ENCODE measurements at places on chromosomes 1 and 21.

DNA sequence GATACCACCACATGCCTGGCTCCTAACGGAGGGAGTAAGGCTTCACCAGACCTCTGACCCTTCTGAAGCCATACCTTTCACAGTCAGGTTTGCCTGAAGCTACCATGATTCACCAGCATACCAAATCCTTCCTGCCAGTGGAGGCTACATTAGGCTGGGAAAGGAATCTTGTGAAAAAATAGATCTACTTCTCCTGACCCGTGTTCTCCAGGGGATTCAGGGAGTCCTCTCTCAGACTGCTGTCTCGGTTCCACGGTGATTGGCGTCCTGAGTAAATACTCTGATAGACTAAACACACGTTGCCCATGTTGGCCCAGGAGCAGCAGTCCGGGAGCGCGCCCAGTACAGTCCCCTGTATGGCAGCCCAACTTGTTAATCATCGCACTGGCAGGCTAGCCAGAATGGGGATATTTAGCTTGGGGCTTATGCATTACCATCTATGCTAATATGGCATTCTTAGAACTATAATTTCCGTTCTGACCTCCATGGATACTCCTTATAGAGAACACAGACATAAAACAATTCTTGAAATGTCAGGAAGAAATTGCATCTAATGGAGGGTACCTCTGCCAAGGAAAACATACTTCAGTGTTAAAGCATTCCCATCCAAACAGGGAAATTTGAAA, 173.2 kb downstream of the ROR1 start:
- DNase-seq, result no peak

- DNase-seq, result no peak
Observed at GRCh38 chr1:225660544-225660946, 7.6 kb upstream of the ENAH start.

- DNase-seq, result no peak
Observed at GRCh38 chr1:59696421-59697115, 118.2 kb upstream of the HOOK1 start.

GRCh38 chr1:95407131-95407885, 173.3 kb downstream of the RWDD3 start:
- no peak for DNase-seq

DNA sequence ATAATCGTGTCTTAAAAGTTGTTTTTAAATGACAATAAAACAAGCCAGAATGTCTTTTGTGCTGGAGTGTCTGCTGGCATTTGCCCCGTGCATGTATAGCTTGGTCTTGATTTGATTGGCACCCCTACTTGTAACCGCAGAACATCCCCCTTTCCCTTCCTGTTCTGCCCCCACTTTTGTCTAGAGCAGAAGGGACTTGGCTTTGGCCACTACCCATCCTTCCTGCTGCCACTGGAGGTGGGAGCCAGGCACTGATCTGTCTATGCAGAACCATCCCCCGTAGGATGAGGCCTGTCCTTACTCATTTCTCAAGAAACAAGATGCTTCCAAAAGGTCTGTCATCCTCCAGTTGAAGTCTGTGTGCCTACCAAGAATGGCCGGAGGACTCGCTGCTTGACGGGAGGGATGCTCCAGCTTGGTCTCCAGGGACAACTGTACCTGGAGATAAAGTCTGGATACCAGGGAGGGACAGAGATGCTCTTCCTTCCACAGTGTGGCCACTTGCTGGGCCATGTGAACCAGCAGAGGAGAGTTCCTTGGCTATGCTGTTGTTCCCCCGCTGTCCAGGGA, 1.1 kb upstream of the SLC27A3 start:
- DNase-seq, result no peak

GRCh38 chr1:154407198-154408091, 2.3 kb downstream of the IL6R start:
- no peak for DNase-seq

DNA sequence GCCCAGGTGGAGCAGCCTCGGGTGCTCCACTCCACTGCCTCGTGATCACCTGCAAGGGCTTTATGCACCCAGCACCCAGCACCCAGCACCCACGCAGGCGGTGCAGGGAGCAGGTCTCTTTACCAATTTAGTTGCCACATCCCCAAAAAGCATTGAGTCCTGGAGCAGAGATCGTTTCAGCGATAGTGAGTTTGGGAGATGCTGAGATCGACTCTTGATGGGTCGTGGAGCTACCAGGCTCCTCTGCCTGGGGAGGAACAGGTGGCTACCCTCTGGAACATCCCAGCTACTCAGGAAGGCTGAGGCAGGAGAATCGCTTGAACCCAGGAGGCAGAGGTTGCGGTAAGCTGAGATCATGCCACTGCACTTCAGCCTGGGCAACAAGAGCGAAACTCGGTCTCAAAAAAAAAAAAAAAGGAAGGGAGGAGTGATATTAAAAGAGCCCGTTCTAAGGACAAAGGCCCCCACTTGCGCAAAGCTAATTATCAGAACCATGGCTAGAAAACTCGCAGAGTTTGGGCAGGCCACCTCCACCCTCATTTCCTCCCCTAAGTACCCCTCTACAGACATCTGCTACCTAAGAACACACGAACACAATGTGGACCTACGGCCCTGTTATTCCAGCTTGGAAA, 106.5 kb upstream of the SLC45A1 start:
- DNase-seq, result no peak

DNA sequence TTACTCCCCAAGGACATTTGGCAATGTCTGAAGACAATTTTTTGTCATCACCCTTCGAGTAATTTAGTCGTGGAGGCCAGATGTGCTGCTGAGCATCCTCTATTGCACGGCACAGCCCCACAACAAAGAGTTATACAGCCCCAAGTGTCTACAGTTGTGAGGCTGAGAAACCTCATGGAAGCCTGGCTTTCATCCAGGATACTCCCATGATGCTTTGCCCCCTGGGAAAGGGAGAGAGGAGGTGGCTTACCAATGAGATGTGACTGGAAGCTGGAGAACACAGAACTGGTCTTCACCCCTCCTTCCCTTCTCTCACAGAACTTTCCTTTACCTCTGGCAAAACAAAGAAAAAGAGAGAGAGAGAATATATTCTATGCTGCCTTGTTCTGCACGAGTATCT, 150.9 kb upstream of the VAMP3 start:
- DNase-seq, result no peak

DNA sequence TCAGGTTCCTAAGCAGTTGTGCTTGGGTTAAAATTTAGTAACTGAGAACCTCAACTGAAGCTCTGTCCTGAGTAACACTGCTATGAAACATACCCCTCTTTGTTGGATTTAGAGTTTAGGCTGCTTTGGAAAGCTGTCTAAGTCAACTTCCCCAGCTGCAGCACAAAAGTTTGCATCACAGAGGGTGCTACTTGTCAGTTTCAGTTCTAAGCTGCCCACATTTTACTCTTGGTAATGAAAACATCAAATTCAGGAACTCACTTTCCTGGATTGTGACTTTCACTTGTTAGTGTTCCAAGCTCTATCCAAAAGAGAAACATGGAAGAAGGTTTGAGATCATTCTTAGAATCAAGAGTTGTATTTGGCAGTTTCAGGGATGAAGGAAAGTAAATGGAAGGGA, 191.7 kb upstream of the NFIA start:
- no peak for DNase-seq

DNA sequence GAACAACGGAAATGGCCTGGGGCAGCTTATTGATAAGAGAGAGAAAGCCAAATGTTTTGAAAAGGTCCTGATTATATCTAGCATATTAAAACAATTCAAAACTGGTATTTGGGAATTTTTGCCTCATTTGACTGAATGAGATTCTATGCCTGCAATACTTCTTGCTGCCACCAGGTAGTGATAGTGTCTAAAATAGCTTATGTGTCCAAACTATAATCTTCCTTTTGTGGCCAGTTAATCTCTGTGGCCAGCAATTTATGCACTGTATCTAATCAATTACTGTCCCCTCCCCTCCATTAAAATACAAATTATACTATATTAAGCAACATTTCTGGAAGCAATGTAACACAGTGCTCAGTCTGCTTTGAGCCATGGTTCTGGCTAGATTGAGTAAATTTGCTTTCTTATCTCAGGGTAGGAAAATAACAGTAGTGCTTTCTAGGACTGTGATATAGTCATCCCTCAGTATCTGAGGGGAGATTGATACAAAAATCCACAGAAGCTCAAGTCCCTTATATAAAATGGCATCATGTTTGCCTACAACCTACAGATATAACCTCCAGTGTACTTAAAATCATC, 91.8 kb downstream of the FOXD2 start:
- DNase-seq, result no peak

DNA sequence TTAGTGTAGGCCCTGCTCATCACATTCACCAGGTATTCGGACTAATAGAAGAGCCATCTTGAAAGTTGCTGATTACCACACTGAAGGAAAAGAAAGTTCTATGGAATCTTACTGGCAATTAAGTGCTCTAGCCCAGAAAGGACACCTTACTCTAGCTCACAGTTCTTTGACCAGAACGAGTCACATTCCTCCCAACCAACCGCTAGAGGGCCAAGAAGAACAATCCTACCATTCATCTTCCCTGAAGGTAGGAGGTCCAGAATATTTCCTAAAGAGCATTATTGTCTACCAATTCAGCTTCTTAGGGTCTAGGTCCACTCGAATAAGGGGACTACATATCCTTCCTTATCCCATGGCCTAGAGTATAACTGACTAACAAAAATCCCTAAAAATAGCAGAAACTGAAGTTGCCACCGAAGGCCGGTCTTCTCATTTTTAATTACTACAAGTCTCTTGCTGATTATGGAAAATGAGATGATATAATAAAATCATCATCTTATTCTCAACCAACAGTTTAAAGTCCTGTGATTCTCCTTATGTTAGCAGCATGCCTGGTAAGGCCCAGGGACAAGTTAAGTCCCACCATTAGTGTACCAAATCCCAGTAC, 2.7 kb upstream of the FMO1 start:
- no peak for DNase-seq

DNA sequence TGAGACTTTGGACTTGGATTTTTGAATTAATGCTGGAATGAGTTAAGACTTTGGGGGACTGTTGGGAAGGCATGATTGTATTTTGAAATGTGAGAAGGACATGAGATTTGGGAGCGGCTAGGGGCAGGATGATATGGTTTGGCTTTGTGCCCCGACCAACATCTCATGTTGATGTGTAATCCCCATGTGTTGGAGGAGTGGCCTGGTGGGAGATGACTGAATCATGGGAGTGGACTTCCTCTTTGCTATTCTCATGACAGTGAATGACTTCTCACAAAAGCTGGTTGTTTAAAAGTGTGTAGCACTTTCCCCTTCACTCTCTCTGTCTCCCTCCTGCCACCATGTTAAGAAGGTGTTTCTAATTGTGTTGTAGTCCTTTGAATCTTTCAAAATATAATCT, 9.3 kb upstream of the PHGDH start:
- DNase-seq, result no peak

DNA sequence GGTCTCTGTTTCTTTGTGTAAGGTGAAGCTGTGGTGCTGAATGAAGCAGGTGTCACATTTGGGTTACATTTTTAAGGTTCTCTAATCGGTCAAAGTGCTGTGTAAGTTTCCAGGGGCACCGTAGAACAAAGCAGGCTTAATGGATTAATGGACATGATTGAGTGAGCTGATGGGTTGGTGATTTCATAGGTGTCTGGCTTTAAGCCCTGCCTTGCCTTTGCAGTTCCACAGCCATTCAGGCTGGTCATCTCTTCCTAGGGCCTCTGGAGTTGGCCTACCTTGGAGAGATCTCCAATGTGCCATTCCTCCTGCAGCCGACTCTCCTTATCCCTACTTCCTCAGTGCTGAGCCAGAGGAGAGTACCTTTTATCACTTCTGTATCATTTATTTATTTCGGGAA, 15.2 kb downstream of the GALNT2 start:
- DNase-seq, result no peak

DNA sequence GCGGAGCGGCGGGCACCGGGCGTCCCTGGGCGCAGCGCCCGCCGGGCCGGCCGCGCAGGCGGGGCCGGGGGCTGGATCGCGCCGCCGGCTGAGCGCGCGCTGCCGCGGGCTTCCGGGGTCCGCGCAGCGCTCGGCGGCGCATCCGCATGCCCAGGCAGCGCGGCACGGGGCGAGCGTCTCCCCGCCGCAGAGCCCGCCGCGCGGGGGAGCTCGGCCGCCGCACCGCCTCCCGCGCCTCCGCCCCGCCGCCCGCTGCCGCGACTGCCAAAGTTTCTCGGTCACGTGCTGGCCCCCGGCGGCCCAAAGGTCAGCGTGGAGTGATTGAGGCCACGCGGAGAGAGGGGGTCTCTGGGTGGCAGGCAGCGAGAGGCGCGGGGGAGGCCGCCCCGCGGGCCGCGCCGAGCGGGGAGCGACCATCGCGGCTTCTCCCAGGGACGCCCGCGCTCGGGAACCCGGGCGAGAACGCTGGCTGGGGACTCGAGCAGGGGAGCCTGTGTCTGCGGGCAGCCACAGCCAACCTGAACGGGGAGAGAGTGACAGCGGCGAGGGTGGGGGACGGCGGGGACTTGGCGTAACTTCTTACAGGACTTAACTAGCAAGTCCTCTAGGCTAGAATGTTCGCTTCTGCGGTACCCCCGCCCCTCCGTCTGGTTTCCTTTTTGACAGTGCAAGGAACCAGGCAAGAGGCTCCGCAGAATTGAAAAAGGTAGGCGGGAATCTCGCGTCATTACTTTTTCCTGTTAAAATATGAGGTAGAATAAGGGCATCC, at the start of gene ILDR2:
TSS of gene ILDR2 (minus strand) at position 180 of the 769 bp plus-strand sequence. CDS start 272 bp downstream, outside the sequence.
- peak; percentile 50 for DNase-seq

GRCh38 chr1:57421806-57422205, 2.1 kb downstream of the DAB1 start:
- no peak for DNase-seq

- DNase-seq, result no peak
Observed at GRCh38 chr1:200699871-200700270, 30.2 kb upstream of the DDX59 start.

GRCh38 chr1:86703696-86704457, 499 bp upstream of the SH3GLB1 start:
- DNase-seq, result peak; percentile 25

DNA sequence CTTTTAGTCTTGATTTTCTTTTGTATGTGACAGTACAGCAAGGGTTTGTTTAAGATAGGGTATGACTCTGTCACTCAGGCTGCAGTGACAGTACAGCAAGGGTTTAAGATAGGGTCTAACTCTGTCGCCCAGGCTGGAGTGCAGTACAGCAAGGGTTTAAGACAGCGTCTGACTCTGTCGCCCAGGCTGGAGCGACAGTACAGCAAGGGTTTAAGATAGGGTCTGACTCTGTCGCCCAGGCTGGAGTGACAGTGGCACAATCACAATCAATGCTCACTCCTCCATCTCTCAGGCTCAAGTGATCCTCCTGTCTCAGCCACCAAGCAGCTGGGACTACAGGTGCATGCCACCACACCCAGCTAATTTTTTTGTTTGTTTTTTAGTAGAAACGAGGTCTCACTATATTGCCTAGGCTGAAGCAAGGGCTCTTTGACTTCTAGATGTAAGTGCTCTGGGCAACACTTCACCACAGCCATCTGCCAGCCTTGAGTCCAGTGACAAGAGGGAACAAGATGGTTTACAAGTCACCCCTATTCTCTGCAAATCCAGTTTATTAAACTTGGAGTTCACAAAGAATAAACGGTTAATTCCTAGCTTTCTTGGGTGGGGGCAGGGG, 965 bp upstream of the SH2D5 start:
- DNase-seq, result no peak

GRCh38 chr21:42039470-42039901, 29.3 kb upstream of the ZBTB21 start:
- DNase-seq, result no peak
